Hematopoietic multipotent progenitor cell treated with erythropoietin and hydrocortisone succinate and interleukin-3 and kit ligand, for 17 days (in vitro differentiated cells): ENCODE measurements at places on chromosomes 13 and 19.

DNA sequence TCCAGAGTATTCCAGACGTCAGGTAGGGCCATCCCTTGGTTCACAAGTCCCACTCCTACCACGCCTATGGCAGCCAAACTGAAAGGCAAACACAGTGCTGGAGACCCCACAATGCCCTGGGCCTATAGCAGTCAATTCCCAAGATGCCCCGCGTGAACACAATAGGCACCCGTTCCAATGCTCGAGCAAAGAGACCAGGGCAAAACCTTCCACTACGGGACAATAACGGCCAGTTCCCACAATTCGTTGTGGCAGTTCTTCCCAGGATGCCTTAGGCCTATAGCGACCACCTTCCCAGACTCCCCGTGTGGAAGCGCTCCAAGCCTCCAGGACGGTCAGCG is 538 bp downstream of the ZNF428 start:
- no peak for DNase-seq

- no peak for DNase-seq
Measured at GRCh38 chr13:50850445-50850844, 7.0 kb upstream of the DLEU7 start.

GRCh38 chr13:98657506-98658085 is 80.7 kb upstream of the STK24 start:
- no peak for DNase-seq

DNA sequence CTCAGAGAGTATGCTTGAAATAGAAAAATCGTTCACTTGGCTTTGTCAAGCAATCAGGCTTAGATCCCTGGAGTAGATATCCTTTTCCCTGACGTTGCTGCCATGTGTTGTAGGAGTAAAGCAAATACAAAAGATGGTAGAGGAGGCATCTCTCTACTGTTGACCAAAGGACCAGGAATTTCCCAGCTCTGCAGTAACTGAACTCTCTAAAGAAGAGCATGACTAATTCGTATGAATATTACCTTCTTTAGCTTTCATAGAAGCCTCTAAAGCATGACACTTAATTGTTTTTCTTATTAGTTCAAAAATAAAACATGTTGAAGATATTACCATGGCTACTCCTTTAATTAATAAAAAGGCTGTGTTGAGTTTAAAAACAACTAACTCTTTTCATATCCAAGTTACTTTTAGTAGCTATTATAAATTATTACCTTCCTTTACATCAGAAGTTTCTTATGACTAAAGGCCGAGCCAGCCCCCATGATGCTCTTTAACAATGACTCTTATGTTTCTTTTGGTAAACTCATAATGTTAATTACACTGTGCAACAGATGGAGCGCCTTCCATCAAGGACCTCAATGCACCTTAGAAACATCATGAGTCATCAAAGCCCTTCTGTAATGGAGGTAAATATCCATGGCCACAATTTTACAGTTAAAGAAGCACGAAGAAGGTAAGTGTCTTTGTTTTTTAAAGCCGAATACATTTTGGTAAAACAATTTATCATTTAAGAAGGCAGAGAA is 352.4 kb downstream of the KLF5 start:
- DNase-seq = no peak

DNA sequence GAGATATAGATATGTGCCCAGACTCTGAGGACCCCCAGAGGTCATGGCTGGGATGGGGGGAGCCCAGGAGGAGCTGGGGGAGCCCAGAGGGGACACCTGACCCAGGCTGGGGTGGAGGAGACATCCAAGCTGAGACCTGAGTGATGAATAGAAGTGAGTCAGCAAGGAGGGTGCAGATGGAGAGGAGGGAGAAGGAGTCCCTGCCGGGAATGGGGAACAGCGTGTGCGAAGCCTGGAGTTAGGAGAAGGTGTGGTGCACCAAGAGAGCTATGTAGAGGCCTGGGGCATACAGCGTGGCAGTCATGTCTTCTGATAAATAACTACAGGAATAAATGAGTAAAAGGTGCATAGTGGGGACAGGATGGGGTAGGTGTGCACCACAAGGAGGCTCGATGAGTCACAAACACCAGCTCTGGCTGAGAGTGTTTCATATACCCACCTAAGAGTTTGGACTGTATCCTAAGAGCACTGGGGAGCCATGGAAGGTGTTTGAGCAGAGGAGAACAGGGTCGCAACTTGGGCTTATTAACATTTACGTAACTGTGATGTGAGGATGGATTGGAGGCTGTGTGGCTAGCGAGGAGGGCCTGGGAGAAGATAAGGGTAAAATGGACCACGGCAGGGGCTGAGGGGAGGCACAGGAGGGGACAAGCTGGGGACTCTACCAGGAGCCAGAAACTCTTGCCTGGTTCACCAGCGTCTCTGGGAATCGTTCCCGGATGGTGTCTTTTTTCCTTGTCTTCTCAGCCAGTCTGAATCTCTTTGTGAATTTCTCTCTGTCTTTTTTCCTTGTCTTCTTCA is 1.4 kb downstream of the CEACAM18 start:
- no peak for DNase-seq

DNA sequence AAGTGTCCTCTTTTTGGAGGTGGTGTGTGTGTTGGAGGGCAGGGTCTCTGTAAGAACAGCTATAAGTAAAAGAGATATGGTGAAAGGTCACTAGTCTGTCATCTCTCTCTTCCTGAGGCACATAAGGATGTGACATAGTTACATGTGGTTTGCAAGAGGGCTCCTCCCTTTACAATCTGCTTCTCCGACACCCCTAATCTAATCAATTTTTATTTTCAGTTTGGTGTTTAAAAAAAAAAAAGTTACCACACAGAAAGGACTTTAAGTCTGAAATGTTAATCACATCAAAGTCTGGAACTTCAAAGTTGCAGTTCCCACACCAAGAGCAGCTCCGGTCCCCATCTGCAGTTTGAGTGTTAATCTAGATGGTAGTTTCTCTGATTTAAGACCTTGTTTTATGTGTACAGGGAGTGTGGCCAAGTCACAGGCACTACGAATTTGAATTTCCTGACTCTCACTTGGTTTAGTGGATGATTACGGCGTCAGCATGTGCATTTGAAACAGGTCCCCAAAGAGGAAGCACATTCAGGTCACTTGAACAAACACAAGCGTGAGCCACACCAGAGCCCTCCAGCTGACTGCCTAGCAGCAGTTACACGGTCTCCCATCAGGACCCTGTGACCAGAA is 53.1 kb downstream of the FOXO1 start:
- DNase-seq = no peak
